ENCODE measurements at places on chromosomes 3 and 15.

GRCh38 chr15:43215961-43216360 is 4.9 kb downstream of the EPB42 start:
- no peak for DNase-seq

- DNase-seq: no peak
These were observed 57.3 kb downstream of the LINGO1 start for GRCh38 chr15:77575203-77575934.

DNA sequence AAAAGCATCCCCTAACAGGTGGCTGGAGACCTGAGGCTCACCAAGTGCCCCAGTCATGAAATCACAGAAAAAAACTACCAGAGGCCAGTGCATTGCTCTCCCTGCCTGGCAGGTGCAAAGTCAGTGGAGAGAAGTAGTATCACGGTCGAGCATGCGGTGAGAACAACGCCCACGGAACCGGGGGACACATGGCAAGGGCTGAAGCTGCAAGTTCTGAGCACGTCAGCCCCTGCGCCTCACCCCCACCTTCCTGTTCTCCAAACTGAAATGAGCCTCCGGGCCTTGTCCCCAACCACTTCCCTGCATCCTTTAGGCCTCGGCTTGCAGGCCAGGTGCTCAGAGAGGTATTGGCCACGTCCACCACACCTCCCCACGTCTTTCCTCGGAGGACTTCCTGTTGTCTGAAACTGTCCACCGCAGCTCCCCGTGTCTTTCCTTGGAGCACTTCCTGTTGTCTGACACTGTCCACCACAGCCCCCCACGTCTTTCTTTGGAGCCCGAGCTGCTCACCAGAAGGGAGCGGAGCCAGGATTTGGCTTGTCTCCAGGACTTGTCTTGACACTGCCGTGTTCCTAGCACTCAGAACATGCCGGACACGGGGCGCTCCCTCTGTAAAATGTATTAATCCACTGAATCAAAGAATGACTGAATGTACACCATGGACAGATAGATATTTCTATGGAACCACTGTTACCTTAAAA is 43.9 kb downstream of the NSMCE3 start:
- no peak for DNase-seq

GRCh38 chr3:25663347-25663868 is 1.3 kb downstream of the TOP2B start:
- peak; percentile 65 for DNase-seq

GRCh38 chr3:9156604-9157003 is 92.8 kb downstream of the SRGAP3 start:
- no peak for DNase-seq

- DNase-seq: peak; percentile 96
These were observed 485 bp downstream of the CELF6 start for GRCh38 chr15:72319360-72319984.

GRCh38 chr15:57079446-57079845 is 161.0 kb downstream of the TCF12 start:
- no peak for DNase-seq

DNA sequence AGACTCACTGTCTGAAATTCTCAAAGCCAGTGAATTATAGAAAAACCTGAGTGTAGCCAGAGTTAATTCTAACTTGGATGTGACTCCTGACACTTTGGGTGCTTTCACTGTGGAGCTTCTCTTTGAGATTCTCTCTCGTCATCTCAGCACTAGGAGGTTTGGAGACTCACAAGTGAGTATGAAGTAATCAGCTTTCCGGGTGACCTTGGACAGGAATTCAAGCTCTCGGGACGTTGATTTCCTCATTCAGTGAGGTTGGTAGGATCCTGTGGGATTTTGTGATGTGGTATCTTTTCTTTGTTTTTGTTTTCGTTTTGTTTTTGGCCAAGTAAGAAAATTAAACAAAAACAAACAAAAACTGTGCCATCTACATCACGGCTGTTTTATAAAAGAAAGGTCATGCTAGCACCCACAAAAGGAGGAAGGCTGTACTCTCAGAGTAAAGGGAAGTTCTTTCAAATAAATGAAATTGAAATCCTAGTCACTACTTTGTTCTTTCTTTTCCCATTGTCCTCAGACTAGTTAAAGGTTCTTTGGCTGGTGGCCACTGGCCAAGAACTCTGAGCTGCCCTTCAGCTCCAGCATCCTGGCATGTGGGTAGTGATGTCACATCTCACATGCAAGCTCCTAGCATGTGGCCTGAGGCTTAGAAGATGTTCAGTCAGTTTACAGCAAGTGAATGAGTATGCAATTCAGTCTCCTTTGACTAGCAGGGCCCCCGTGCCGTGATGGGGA is 263.3 kb upstream of the TPM1 start:
- DNase-seq: no peak

GRCh38 chr15:101120987-101121386 is 130.9 kb downstream of the CHSY1 start:
- no peak for DNase-seq

DNA sequence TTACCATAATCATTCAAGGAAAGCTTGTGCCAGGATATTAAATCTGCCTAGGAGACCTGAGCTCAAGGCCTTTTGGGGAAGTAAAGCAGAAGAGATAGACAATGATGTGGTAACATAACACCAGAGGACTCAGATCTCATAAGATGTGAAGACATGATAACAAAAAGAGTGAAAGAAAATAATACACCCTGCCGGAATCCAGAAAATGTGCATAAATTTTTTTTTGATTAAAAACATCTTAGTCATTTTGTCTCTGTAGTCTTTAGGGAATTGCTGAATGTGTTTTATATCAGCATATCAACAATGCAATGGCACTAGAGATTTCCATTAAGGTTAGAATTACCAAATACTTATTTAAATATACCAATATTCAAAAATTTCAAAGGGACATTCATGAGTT is 326.8 kb upstream of the ROBO1 start:
- DNase-seq: no peak

- DNase-seq: no peak
These were observed 79.7 kb downstream of the RARB start for GRCh38 chr3:25507811-25508210.

- DNase-seq: no peak
These were observed 129.0 kb upstream of the ARHGEF3 start for GRCh38 chr3:56930706-56931105.

DNA sequence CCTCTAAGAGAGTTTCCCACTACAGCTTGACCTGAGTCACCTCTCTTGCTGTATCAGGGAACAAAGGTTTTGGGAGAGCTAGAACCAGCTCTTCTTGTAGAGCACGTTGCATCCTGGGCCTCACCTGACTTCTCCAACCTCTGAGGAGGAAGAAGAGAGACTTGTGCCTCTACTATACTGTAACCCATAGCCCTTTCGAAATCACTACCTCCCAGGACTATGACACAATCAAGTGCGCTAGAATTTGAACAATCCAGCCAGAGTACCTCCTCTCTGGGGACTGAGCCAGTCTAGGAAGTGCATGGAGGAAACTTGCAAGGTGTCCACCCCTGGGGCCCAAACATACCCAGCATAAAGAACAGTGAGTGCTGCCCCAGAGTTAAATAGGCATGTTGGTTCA is 192.8 kb upstream of the BHLHE40 start:
- no peak for DNase-seq

DNA sequence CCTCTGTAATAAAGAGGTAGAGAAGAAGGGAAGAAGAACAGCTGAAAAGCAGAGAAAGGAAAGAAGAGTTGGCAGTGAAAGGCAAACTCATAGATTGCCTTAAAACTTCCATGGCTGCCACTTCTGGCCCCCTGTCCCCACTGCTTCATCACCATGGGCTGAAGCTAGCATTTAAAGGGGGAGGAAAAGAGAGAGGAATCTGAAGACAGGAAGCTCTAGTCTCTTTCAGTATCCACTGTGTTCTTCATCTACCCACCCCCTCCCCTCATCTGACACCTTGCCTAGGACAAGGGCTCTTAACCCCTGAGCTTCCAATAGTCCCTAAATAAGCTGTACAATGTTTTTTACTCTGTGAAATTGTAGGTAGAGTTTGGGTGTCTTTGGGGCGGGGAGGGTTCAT is 60.6 kb downstream of the ALCAM start:
- peak; percentile 43 for DNase-seq
